ENCODE measurements at places on chromosomes 12 and 14.
A peak's percentile ranks its signal among the peaks of the same experiment; 100 is the strongest.

- no peak for DNase-seq
Observed at GRCh38 chr12:977156-977555, 13.9 kb upstream of the ERC1 start.

DNA sequence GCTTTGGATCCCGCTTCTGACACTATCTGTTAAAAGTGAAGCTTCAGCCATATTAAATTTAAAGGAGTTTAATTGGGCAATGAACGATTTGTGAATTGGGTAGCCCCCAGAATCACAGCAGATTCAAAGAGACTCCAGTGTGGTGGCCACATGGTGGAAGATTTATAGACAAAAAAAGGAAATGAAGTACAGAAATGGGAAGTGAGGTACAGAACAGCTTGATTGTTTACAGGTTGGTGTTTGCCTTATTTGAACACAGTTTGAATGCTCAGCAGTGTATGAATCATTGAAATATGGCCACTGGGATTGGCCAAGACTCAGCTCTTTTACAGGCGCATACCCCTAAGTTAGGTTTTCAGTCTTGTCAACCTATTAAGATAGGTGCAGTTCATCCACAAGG lies 21.9 kb downstream of the CCDC91 start:
- DNase-seq: no peak

DNA sequence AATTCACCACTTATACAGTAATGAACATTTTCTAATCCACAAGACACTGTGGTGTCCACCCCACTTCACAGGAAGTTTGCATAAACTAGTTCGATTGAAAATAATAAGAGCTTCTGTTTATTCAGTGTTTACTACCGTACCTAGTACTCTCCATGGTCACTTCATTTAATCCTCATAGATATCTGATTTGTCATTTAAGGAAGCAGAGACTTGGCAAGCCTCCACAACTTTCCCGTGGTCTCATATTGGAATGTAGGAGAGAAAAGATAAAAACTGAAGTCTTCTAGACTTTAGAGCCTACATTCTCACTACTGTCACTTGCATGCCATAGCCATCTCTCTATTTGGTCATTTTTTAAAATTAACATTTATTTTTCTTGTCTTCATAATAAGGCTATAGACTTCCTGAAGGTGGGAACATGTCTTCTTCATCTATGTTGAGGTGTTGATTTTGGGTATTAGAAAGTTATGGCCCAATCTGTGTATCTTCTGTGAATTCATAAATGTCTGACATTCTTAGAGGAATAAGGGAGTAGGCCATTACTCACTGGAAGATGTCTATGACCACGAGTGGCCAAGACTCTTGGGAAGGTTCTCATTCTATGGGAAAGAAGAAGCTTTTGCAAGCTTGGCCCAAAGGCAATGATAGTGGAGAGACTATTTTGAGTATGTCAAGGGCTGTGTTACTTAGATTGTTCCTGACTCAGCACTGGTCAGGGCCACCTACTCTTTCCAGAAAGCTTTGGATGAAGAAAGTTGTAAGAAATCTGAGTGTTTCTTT lies 423.7 kb downstream of the LRIG3 start:
- peak; percentile 76 for DNase-seq

- peak; percentile 33 for DNase-seq
Observed at GRCh38 chr14:22112004-22112403, 438.4 kb upstream of the OR4E1 start.

- no peak for DNase-seq
Observed at GRCh38 chr12:66085213-66085612, 45.3 kb downstream of the LLPH start.

GRCh38 chr12:32336261-32336660 lies 63.1 kb upstream of the FGD4 start:
- no peak for DNase-seq

GRCh38 chr14:91127924-91128323 lies 14.1 kb downstream of the DGLUCY start:
- no peak for DNase-seq

DNA sequence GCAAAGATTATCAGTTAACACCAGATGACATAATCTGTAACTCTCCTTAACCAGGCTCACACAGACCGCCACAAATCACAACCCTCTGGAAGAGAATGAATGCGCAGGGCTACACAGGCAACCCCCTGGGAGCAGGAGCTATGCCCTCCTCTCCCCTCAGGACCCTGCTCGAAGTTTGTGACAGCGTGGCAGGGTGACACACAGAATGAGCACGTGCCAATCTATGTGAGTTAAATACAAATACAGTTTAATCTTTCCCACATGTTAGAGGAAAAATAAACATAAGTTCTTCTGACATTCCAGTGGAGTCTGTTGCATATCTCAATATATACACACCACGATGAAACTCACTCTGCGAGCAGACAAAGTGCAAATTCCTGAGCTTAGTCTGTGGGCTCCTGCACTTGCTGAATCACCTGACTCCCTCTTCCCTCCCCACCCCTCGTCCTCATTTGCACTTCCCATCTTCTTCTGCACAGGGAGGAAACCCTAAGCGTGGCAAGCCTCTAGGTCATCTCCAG lies 37.6 kb downstream of the BCAT1 start:
- DNase-seq: no peak

- DNase-seq: no peak
Observed at GRCh38 chr12:97754306-97754705, 291.7 kb downstream of the RMST start.

GRCh38 chr12:110591451-110592051 lies 8.4 kb upstream of the PPTC7 start:
- no peak for DNase-seq

GRCh38 chr14:47846008-47846407 lies 170.6 kb upstream of the MDGA2 start:
- DNase-seq: no peak

- no peak for DNase-seq
Observed at GRCh38 chr12:96994900-96995299, 87.8 kb downstream of the NEDD1 start.

GRCh38 chr12:130832561-130833209 lies 6.4 kb downstream of the STX2 start:
- peak; percentile 51 for DNase-seq

DNA sequence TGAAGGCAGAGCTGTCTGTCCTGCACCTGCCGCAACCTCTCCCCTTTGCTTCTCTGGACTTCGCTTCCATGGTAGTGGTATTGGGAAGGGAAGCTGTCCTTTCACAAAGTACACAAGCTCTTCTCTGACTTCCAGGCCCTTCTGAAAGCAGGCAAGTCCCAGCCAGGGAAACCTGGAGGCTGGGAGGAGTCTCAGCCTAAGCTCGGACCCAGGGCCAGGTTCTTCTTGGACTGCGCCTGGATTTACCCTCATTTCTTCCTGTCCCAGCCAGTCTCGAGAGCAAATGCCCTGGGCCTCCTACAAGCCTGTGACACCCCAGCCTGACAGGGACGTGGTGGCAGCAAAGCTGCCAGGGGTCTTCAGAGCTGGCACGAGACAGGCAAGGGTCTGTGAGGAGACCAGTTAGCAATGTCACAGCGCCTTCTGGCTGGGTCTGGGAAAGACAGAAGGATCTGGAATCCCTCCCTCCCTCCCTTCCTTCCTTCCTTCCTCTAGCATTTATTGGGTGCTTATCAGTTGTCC lies 22.4 kb downstream of the ISCA2 start:
- DNase-seq: no peak

DNA sequence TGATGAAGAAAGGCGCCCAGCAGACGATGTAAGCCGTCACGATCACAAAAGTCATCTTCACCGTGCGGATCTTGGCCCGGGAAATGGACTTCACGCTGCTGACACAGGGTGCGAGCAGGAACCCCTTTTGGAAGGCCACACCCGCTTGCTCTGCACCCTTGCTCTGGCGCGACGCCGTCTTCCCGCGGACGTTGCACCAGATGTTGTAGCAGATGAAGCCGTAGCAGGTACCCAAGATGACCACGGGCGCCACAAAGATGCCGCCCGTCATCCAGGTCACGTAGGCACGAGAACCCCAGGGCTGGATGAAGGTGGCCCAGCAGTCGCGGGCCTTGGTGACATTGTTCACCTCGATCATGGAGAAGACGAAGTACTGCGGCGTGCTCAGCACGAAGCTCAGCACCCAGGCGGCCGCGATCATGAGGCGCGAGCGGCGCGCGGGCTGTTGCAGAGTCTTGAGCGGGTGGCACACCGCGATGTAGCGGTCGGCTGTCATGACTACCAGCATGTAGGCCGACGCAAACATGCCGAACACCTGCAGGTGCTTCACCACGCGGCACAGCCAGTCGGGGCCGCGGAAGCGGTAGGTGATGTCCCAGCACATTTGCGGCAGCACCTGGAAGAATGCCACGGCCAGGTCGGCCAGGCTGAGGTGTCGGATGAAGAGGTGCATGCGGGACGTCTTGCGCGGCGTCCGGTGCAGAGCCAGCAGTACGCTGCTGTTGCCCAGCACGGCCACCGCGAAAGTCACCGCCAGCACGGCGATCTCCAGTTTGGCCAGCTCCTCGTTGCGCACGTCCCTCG lies 890 bp downstream of the AVPR1A start:
- no peak for DNase-seq

DNA sequence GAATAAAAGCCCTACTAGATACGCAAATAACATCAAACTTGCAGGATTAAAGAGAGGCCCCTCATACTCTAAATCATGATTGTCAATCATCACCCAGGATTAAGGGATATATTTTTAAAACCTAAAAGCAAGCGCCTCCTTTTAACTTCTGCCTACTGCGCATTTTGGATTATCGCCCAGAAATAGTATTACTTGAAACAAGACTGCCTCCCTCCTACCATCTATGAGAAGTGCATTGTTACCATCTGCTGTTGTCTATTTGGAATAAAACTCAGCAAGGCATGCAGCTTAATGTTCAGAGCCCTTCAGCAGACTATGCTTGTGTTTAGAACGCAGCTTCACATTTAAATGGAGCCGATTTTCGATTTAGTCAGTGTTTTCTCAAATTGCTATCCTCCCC lies 79.6 kb downstream of the EXOC5 start:
- peak; percentile 67 for DNase-seq

- peak; percentile 7 for DNase-seq
Observed at GRCh38 chr12:62472472-62472871, 5.8 kb downstream of the MON2 start.

DNA sequence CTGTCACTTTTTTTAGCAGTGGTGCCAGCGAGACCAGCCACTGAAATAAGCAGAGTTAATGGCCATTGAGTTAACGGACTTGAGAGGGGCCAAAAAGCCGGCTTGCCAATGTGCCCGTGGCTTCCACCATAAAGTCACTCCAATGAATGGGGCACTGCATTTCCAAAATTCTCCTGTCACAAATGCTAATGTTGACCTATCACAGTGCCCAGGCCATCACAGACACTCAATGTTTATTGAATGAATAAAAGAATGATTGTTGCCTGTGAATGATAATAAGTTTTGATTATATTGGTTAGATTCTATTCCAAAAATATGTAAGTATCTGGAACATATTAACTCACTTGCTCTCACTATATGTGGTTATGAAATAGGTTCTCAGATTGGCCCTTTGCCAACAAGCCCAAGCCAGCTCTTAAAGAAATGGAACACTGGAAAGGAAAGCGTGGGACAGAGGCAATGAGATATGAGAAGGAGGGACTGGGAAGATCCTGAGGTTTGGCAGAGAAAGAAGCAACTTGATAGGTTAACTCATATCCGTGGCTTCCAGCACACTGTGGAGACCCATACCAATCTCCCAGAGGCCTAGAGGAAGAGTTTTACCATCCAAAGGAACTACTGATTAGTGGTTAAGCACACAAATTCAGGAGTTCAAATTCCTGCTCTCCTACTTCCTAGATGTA lies 108.7 kb downstream of the BTG1 start:
- no peak for DNase-seq

DNA sequence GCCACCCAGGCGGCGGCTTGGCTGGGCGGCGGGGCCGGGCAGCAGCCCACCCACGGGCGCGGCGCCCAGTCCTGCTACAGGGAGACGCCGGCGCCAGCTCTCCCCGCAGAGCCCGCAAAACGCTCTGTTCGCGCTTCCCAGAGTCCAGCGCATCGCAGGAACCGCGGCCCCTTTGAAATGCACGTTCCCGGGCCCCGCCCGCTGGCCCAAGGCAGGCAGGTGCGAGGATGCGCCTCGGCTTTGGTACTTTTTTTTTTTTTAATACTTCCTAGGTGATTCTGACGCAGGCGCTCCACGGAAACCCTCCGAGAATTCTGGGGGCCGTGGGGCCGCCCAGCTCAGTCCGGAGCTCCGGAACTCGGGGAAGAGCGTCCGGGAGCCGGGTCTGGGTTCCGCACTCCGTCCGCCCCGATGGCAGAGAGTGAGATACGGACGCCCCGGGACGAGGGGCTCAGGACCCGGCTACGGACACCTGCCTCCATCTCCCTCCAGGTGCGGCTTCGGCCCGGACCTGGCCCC lies 483 bp downstream of the POC1B start:
- DNase-seq: peak; percentile 42

- DNase-seq: no peak
Observed at GRCh38 chr12:57210926-57211692, 5.5 kb upstream of the NXPH4 start.

Measured in PC-3 (cell line).